Right renal cortex interstitium (tissue), 3 donors: ENCODE measurements at places on chromosomes 6 and 20.

DNA sequence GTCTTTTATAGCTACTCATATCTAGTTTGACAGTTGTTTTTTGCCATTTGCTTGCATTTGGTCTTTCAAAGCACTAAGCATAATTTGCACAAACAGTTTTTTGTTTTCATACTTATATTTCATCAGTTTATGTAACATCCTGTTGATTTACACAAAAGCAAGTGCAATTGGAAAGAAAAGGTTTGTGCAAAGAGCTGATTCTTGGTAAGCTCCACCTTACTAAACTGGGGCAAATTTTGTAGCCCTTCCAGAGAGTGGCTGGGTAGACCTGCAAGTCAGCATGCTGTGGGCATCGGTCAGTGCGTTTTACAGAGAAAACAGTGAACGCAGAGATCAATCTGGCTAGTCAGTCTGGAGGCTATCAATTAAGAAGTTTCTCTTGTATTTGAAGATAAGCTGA lies 34.5 kb downstream of the TXLNB start:
- no peak for DNase-seq

DNA sequence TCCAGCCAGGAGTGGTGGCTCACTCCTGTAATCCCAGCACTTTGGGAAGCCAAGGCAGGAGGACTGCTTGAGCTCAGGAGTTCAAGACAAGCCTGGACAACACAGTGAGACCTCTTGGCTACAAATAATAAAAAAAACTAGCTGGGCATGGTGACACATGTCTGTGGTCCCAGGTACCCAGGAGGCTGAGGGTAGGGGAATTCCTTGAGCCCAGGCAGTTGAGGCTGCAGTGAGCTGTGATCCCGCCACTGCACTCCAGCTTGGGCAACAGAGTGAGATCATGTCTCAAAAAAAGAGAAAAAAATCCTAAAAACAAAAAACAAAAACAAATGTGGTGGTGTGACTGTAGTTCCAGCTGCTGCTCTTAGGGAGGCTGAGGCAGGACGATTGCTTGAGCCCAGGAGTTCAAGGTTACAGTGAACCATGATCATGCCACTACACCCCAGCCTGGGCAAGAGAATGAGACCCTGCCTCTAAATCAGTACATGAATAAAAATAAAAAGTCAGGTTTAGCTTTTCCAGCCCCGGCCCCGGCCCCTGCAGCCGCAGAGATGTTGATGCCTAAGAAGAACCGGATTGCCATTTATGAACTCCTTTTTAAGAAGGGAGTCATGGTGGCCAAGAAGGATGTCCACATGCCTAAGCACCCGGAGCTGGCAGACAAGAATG lies 13.5 kb upstream of the SNRPC start:
- no peak for DNase-seq

GRCh38 chr6:39930540-39930939 lies 3.7 kb downstream of the MOCS1 start:
- DNase-seq = no peak

GRCh38 chr20:14919501-14920081 lies 582.2 kb upstream of the FLRT3 start:
- no peak for DNase-seq
